Activated CD4-positive, alpha-beta T cell treated with anti-CD3 and anti-CD28 coated beads for 36 hours (primary cell): ENCODE measurements at places on chromosomes 11 and 22. TPM values are rescaled to one million over a fixed set of nuclear protein-coding genes. Genes with fewer than 3 reads are reported as not detected.

Gene NELL1
- total RNA-seq, result not detected

Gene UPK3A
- not detected for total RNA-seq

Gene LINC01488
- total RNA-seq, result not detected

Gene SELENOH
- 117 TPM for total RNA-seq

DNA sequence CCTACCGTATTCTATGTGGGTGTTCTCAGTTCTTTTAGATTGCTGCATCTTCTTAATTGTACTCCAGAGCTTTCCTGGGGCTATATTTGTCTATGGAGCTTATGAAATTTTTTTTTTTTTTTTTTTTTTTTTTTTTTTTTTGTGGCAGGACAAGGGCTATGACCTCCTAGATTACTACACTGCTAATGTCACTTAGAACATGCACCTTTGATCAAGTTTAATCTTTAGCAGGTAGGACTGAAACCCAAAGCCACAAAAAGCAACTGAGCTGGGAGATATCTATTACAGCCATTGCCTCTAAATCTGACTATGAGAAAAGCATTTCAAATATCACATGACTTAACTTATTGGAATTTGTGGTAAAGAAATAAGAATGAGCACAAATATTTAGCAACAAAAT, 21.7 kb upstream of the ABTB2 start:
- H3K27ac ChIP-seq, result no peak overlapping the region
- H3K4me3 ChIP-seq, result no peak overlapping the region
- peaks cover 3% of the 10 kb centered on the region for H3K4me1 ChIP-seq
- peaks cover 5% of the 10 kb centered on the region for H3K36me3 ChIP-seq
- H3K27me3 ChIP-seq, result peaks cover 10% of the 10 kb centered on the region

- no peak overlapping the region for H3K4me3 ChIP-seq
- DNase-seq, result no peak
- peaks cover 7% of the 10 kb centered on the region for H3K4me1 ChIP-seq
These were observed 18.3 kb downstream of the SBF2 start for GRCh38 chr11:10275714-10276113.

DNA sequence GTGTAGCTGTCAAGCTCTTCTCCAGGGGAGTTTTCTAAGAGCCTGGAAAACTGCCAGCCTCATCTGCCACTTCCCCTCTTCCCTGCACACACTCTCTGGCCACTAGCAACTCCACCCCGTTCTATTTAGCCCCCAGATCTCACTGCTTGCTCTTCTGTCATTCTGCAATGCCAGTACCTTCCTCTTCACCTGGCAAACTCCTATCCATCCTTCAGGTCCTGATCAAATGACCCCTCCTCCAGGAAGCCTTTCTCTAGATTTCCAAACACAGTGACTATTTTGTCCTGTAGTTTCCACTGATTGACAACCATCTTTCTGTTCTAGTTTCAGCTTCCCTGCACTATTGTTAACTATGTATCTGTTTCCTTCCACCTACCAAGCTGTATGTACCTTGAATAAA, 437.7 kb downstream of the SOX6 start:
- H3K4me3 ChIP-seq, result no peak overlapping the region
- H3K27ac ChIP-seq, result no peak overlapping the region
- H3K4me1 ChIP-seq, result no peaks in the 10 kb centered on the region
- DNase-seq, result no peak
- H3K27me3 ChIP-seq, result no peaks in the 10 kb centered on the region

- H3K27me3 ChIP-seq, result no peaks in the 10 kb centered on the region
- H3K4me1 ChIP-seq, result no peaks in the 10 kb centered on the region
- no peaks in the 10 kb centered on the region for H3K36me3 ChIP-seq
- DNase-seq, result no peak
- H3K4me3 ChIP-seq, result no peak overlapping the region
These were observed 144.1 kb downstream of the CTTN start for GRCh38 chr11:70542406-70542805.

DNA sequence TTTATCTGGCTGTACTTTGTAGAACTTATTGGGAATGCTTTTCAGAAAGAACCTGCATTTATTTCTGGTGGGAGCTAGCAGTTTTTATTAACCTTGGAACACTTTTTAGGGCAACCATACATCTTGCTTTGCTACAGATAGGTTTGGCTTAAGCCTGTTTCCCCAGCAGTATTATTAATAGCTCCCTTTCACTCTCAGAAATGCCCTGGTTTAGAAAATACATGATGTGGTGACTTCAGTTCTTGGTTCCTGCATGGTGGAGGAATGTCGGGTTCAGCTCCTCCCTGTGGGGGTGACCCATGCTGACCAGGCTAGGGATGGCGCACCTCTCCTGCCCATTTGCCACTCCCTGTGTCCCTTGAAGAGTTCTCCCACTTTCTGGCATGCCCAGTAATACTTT, 28.2 kb downstream of the ZBED4 start:
- H3K4me1 ChIP-seq, result peaks cover 28% of the 10 kb centered on the region
- no peak overlapping the region for H3K4me3 ChIP-seq
- H3K27ac ChIP-seq, result no peak overlapping the region
- peaks cover 43% of the 10 kb centered on the region for H3K36me3 ChIP-seq
- H3K27me3 ChIP-seq, result no peaks in the 10 kb centered on the region
- DNase-seq, result no peak

DNA sequence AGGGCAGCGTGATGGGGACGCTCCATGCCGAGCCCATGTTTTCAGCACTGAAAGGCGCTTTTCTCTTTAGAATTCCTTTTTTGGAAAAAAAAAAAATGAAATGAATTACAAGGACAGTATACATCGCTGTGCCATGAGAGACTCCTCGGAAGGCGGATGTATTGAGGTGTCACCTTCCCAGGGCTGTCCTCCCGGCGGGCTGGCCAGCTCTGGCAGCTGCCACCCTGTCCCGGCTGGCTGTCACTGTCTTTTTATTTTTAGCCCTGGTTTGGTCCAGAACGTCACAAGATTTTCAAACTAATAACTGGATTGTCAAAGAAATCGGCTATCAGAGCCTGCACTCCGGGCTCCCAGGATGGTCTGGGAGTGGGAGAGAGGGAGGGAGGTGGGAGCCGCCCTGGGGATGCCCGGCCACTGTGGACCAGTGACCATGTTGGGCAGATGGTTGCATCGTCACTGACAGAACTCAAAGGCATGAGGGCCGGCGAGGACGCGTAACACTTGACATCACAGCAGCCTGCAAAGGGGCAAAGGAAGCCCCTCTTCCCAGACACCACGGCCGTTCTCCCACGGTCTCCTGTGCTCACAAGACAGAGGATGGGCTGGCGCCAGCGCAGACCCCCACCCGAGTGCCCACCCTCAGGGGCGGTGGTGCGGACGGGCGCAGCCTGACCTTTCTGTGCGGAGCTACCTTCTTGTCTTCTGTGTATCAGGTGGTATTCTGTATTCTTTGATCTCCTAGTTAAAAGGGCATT, 392.9 kb downstream of the TBC1D22A start:
- DNase-seq, result no peak
- H3K36me3 ChIP-seq, result peaks cover 7% of the 10 kb centered on the region

GRCh38 chr11:26946257-26946716, 47.6 kb upstream of the FIBIN start:
- DNase-seq, result no peak
- H3K4me3 ChIP-seq, result no peak overlapping the region
- H3K36me3 ChIP-seq, result no peaks in the 10 kb centered on the region
- H3K27ac ChIP-seq, result no peak overlapping the region
- no peaks in the 10 kb centered on the region for H3K4me1 ChIP-seq

GRCh38 chr22:47759909-47760308, 997.5 kb downstream of the TBC1D22A start:
- no peak overlapping the region for H3K27ac ChIP-seq
- no peaks in the 10 kb centered on the region for H3K4me1 ChIP-seq
- no peak overlapping the region for H3K4me3 ChIP-seq
- DNase-seq, result no peak
- peaks cover 6% of the 10 kb centered on the region for H3K27me3 ChIP-seq

- DNase-seq, result no peak
- H3K4me1 ChIP-seq, result no peaks in the 10 kb centered on the region
- no peaks in the 10 kb centered on the region for H3K36me3 ChIP-seq
- no peak overlapping the region for H3K27ac ChIP-seq
These were observed 6.2 kb upstream of the LDLRAD3 start for GRCh38 chr11:35937700-35938099.
